ENCODE measurements at places on chromosomes 7 and 10.

- no peak for DNase-seq
Measured at GRCh38 chr10:101840102-101840684, 3.4 kb downstream of the KCNIP2 start.

DNA sequence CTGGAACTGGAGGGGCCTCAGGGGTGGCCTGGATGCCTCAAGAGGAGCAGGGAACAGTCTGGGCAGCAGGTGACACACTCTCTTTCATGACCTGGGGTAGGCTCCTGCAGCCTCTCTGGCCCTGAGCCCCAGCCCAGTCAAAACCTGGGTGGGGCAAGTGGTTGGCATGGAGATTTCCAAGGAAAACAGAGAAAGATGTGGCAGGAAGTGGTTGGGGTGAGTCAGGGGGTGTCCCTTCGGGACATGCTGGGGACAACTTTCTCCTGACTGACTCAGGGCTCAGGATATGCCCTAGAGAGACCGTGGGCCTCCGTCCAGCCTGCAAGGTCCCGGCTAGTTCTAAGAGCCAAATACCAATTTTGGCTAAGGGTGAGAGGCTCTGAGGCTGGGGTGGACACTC is 2.9 kb downstream of the AQP1 start:
- DNase-seq: no peak

DNA sequence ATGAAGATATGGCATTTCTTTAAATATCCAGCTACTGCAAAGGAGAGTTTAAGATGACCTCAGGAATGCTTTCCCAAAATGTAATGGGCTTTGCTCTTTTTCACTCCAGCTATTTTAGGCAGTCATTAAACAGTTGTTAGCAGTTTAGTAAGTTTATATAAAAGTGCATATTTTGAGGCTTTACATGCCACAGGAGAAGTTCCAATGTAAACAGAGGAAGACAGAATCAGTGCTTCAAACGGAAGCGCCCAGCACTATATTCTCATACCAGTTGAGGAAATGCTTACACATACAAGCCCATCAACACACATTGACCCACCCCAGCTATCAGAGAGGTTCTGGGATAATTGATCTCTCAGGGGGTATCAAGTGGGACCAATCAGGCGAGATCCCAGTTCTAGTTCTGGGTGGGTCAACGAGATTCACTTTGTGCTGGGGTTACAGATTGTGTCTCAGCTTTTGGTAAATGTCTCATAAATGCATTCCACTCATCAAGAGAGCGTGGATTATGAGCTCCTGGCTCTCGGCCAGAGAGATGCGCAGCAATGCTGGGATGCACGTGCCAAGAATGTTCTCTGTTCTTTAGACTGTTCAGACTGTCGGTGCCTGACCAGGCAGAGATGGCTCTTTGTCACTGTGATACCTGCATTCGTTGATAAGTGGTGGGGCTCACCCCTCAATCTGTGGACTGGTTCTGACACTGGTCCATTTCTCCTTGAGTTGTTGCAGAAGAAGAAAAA is 55.0 kb downstream of the CACNB2 start:
- no peak for DNase-seq

GRCh38 chr10:33422471-33423153 is 88.1 kb upstream of the NRP1 start:
- no peak for DNase-seq

DNA sequence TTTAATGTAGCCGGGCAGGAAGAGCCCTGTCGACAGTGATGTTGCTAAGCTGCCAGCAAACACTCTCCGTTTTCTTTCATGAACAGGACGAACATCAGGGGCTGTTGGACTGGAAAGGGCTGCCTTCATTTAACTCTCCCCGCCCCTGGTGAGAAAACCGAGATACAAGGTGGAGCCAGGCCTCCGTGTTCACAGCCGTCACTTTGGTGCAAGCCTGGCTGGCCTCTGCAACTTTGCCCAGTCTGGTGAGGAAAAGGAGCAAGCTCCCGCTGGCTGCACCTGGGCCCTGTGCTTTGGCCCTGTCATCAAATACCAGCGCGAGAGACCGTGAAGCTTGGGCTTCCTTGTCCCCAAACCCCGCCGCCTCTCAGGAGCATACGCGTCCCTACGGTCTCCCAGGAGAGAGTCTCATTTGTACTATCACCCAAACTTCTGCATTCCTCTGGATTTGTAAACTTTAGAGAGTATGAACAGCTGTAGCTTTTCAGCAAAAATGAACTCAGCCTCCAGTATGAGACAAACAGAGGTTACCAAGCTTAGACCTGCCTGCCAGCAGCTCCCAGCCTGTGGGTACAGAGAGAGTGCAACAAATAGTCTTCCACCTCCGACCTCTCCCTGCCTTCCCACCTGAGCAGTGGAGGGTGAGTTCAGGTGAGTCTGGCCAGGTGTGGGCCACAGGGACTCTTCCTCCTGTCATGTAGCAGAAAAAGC is 445.3 kb upstream of the MGMT start:
- no peak for DNase-seq

DNA sequence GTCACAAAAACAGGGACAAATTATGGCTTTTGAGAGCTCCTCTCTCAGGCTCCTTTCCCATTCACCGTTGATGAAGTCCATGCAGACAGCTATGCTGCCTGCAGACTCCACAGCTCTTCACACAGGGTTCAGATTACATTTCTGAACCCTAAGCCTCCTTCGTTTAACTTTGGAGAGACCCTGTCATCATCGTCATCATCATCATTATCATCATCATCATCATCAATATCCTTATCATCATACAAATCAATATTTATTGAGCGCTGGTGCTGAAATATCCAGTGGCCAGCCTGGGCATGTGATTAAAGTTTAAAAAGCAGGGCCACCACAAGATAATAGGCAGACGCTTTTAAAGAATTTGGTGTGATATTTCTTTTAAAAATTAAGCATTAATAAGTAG is 66.6 kb downstream of the FRMPD2 start:
- DNase-seq: no peak

DNA sequence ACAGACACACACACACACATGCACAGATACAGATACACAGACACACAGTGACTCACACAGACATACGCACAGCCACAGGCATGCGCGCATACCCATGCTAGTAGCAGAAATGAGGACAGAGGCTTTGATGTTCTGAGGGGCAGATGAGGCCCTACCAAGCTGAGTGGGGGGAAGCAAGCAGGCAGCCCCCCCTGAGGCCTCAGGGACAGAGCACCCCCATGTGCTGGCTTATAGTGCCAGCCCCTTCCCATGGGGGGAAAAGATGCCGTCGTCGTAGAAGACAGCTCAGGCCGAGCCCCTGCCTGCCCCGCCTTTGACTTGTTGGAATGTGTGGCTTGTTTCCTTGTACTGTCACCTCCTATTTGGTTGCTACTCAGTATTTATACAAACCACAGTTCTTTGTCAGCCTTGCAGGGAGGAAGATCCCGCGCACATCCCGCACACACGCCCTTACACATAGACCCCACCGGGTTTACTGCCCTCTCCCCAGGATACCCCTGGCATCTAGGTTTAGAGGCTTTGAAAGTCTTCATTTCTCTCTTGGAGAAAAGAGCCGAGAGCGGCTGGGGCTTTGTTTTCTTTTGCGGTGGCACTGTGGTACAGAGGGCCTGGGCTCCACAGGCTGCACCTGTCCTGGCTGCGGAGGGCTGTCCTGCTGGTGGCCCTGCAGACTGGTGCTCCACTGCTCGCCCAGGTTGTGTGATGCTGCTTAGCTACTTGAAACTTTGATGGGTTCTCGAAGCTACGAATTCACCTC is 112.5 kb downstream of the DOCK1 start:
- DNase-seq: no peak

- DNase-seq: no peak
Measured at GRCh38 chr7:100208911-100209408, 10.8 kb upstream of the PVRIG start.

DNA sequence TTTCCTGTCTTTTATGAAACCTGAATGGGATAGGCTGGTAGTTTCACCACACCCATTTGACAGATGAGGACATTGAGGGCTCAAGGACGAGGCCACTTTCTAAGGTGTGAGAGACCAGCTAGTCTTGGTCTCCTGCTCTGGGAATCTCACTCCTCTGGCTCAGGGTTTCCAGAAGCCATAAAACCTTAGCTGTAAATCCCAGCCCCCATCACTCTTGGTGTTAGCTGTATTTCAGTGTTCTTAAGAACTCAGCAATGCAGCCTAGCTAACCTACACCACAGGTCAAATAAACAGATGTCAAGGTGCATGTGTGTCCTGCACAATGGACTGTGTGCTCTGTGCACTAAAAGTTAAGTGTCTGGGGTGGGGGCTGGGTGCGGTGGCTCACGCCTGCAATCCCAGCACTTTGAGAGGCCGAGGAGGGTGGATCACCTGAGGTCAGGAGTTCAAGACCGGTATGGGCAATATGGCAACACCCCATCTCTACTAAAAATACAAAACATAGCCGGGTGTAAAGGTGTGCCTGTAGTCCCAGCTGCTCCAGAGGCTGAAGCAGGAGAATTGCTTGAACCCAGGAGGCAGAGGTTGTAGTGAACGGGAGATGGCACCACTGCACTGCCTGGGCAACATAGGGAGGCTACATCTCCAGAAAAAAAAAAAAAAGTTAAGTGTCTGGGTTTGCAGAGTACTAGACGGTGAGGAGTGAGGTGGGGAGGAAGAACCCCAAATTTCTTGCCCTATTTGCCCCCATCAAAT is 567 bp upstream of the EPO start:
- no peak for DNase-seq

- DNase-seq: no peak
Measured at GRCh38 chr7:71148098-71148497, 16.2 kb downstream of the GALNT17 start.

DNA sequence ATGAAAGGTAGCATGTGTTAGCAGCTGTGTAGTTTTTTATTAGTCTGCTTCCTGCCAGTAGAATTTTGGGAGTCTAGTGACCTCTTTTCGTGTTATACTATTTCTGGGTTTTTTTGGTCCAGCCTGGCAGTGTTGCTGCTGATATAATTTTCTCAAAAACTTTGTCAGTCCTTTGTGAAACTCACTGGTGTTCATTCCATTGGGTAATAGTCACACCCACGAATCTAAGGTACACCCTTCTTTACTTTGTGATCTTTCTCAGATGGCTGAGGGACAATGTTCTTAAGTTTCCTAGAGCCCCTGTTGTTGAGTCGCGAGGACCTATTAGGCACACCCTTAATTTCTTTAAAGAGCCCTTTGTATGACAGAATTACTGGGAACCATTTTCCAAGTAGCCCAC is 52.3 kb downstream of the TPST1 start:
- DNase-seq: no peak

DNA sequence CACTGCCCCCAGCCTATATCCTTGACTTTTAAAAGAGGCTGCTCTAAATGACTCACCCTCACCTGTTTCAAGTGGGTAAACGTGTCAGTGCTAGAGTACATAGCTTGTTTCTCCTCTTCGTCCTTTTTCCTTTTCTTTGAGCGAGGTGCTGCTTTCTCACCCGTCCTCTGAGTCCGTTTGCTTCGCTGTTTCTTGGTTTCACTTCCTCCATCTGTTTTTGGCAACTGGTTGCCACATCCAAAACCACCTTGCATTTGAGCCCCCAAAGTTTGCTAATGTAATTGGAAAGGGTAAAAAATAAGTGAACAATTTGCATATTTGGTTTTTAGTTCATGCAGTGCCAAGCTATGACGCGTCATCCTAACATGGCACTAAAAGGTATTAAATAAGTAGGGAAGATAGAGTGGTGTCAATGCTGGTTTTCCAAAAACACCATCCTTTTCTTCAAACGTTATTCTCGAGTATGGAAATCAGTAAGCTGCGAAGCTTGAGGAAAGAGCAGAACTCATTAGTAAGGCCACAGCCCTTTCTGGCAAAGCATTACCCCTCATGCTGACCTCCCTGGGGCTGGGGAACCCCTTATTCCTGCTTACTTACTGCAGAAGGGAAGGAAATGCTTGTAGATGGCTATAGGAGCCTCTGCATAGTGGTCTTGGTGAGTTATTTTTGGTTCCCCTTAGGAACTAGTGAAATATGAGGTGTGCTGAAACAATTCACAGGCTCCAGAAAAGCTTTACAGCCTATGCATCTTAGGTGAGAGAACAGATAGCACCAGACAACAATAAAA is 133.5 kb downstream of the GALNT11 start:
- DNase-seq: no peak

DNA sequence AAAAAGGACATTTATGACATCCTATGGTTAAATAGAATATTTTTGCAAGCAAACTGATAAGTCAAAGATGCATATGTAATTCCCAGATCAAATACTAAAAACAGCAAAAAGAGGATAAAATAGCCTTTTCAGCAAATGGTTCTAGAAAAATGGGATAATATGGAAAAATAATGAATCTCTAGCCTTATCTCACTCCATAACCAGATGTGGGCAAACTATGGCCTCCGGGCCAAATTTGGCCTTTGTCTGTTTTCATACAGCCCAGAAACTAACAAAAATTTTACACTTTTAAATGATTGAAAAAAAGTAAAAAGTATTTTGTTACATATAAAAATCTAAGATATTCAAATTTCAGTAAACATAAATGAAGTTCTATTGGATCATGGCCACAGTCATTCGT is 215.4 kb upstream of the PRSS1 start:
- DNase-seq: no peak

GRCh38 chr7:132655131-132655727 is 79.0 kb upstream of the PLXNA4 start:
- DNase-seq: no peak

- DNase-seq: no peak
Measured at GRCh38 chr10:14332903-14333302, 2.2 kb upstream of the FRMD4A start.

DNA sequence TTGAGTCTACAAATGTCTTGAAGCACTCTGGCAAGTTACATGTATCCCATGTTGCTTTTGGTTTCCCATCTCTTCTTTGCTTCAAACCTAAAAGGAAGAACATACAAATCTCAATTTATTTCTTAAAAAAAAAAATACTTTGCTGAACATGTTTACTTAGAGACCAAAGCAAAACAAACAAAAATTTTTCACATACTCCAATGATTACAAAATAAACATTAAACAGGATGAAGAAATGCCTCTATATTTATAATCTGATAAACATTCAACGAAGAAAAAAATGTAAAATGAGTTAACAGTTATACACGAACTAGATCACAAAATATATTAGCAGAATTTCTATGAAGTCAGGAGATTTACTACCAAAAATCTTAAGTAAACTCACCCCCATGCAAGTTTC is 31.3 kb downstream of the FAM204A start:
- DNase-seq: no peak

GRCh38 chr10:131723297-131724168 is 177.3 kb upstream of the PPP2R2D start:
- no peak for DNase-seq

DNA sequence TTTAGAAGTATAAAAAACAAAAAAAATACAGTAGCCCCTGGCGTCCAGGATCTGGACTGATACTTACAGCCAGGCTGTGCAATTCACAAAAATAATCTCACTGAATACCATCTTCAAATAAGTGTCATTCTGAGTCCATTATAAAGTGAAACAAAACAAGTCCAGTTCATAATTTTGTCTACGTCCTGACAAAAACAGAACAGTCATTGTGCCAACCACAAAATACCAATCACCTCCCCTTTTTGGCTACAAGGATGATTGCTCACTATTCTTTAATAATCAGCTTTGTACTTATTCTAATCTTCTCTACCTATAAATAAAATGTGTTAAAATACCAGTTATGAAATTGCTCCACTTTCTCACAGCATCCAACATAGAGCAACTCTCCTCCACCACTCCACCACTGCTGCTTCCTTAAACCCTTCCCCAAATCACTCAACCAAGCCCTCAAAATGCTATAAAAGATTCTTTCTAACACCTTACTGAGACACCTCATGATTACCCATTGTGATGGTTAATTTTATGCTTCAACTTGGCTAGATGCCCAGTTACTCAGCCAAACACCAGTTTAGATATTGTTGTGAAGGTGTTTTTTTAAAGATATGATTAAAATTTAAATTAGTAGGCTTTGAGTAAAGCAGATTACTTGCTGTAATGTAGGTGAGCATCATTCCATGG is 479.8 kb upstream of the SEMA3A start:
- no peak for DNase-seq

All from pulmonary artery endothelial cell (primary cell).